Stimulated activated CD8-positive, alpha-beta memory T cell treated with anti-CD3 and anti-CD28 coated beads, Interleukin-4, amount 100 ng/mL, for 24 hours (primary cell): ENCODE measurements at places on chromosomes 16 and 17.

DNA sequence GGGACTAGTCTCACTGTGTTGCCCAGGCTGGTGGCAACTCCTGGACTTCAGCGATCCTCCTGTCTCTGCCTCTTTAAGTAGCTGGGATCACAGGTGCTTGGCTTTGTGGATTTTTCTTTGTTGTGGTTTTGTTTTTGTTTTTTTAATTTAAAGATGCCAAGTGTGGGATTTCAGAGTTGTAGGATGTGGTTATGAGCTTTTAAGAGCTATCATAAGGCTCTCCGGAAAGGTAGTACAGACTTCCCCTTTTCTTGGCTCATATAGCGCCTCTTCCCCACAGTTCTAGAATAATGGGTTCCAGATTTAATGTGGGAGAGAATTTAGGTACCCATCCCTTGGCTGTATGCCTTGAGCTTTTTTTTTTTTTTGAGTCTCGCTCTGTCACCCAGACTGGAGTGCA is 17.1 kb downstream of the AKAP1 start:
- DNase-seq: no peak

- peak; percentile 49 for DNase-seq
These were observed 141.0 kb upstream of the CIBAR2 start for GRCh38 chr16:85253084-85253941.

DNA sequence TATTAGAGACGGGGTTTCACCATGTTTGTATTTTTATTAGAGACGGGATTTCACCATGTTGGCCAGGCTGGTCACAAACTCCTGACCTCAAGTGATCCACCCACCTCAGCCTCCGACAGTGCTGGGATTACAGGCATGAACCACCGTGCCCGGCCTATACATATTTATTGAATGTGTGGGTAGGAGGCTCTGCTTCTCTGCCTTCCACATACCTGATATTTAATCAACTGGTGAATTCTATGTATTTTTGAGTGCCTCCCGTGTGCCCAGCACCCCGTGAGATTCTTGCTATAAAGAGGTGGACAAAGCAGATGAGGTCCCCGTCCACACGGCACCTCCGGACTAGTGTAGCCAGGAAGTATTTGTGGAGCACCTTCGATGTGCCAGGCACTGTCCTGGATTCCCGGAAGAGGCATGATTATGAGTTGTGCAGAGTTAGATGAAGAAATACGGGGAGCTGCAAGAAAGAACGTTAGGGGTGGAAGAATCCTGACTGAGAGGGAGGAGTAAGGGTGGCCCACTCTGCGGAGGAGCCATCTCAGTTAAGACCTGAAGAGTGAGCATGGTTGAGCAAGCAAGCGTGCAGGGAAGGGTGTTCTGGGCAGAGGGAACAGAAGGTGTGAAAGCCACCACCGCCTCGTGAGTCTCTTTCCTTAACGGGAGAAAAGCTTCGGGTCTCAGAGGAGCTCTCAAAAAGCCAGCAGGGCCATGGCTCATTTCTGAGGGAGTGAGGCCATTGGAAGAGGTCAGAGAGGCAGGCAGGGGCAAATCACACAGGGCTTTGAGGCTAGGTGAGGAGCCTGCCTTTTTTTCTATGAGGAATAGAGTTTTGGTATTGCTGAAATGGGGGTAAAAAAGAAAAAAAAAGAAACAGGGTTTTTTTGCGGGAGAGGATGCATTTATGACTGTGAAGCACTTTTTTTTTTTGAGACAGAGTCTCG is 21.2 kb downstream of the CRISPLD2 start:
- no peak for DNase-seq

DNA sequence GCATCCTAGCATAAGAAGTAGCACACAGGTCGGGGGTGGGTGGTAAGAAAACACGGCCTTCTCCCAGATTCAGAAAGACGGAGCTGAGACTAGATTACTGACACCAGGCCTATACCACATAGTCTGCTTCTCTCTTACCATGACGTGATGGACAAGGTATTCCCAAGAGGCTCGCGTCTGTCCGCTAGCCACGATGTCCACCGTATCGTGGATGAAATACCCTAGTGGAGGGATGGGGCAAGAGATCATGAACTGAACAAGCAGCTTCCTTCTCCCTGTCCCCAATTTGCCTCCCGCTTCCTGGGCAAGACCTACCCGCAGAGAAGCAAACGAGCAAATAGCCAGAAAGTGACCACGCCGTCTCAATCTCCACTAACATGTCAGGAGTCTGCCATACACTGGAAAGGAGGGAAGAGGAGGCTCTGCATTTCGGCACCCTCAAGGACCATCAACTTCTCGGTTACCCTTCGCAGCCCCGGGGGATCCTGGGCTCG is 820 bp downstream of the TLCD1 start:
- no peak for DNase-seq

GRCh38 chr17:45160447-45161287 is 1.0 kb upstream of the HEXIM2 start:
- DNase-seq: peak; percentile 40

- no peak for DNase-seq
These were observed 48.3 kb downstream of the CUEDC1 start for GRCh38 chr17:57906910-57907309.

- no peak for DNase-seq
These were observed 1005.7 kb downstream of the CDH11 start for GRCh38 chr16:64116151-64116550.

DNA sequence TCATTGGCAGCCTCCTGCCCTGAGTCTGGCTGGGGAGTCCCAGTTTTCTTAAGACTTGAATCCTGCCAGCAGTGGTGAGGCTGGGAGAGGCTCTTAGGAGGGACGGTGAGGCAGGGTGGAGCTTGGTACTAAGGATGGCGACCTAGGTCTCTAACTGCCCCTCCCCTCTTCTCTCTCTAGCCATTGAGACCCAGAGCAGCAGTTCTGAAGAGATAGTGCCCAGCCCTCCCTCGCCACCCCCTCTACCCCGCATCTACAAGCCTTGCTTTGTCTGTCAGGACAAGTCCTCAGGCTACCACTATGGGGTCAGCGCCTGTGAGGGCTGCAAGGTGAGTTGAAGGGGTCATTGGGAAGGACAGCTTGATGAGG is 16.4 kb downstream of the GJD3 start:
- no peak for DNase-seq

- DNase-seq: no peak
These were observed at the start of gene MMD for GRCh38 chr17:55421179-55421934. Gene MMD (minus strand): TSS chr17:55421835. CDS start chr17:55421695, 140 bp downstream.
